Astrocyte of the spinal cord (primary cell): ENCODE measurements at places on chromosomes 12 and 14.

DNA sequence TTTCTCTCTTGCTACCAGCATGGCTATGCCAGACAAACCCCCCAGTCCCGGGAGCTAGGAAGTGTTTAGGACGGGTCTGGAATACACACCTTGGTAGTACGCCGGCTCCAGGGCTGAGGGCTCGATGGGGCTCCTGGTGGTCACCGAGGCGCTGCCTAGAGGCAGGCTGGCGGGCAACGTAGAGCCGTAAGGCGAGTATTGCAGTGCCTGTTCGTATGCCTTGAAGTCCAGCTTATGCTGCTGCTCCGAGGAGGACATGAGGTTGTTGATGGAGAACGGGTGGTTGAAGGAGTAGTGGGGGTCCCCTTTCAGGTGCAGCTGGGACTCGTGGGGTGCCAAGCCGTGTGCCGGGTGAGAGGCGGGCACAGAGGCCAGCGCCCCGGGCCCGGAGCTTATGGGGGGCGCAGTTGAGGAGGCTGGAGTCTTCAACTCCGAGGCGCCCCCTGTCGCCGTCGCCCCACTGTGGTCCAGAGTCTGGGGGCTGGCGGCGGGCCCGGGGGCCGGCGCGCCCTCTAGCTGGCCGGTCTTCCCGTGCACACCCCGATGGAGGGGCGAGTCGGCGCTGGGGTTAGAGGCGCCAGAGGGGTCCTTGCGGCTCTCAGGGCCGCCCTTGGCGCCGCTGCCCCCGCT lies 3.6 kb downstream of the FOXA1 start:
- DNase-seq = no peak

- DNase-seq = no peak
Measured at GRCh38 chr14:24761141-24761540, 127.2 kb upstream of the GZMB start.

DNA sequence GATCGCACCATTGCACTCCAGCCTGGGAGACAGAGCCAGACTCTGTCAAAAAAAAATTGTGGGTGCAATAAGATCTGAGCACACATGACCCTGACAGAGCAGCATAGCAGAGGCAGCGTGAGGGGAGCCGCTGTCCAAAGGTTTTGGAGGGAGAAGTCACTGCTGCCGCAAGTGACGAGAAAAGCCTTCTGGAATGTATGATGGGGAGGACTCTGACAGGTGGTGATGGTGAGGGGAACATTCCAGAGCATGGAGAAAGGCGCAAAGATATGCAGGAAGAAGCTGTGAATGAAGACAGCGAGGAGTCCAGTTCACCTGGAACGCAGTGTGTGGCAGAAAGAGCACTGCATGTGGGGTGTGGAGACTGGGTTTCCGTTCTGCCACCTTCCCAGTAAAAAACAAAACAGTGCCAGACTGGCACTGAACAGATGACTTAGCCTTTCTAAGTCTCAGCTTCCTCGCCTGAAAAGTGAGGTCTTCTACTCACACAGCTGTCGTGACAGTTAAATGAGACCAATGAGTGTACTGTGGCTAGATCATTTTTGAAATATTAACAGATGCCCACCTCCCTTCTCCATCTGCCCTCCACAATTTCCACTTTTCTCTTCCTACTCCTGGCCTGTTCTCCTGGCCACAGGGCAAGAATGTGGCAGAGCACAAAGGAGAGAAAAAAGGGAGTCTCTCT lies 53.4 kb upstream of the PTHLH start:
- no peak for DNase-seq

DNA sequence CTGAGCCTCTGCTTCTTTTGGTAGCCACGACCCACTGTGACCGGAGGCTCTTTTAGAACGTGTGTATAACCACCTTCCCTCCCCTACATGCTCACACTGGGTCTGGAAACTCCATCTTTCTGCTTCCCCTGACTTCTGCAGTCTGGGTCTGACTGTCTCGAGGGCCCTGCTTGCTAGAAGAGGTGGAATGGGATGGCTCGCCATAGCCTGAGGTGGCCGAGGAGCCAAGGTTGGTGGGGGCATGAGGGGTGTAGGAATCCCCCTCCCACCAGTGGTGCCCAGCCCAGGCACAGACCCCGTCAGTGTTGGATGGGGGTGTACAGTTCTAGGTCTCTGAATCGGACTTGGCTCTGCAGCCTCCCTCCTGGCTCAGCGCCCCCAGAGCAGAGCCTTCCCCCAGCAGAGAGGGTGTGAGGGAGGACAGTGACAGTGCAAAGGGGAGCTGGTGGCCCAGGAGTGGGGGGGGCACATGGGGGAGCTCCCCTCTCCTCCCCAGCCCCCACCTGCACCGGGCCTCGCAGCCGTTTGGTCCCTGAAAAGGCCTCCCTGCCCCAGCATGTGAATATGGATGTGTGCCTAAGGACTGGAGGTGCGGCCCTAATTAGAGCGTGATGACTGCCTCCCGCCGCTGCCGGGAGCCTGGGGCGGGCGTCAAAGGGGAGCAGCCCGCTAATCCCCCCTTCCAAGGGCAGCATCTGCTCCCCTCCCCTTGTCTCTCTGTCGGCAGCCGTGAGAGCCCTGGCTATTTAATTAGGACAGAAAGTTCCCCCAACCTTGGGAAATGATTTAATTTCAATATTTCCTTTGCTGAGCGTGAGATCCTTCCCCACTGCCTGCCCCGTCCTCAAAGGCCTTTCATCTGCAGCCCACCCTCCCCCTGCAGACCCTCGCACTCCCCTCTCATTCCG lies 196.2 kb upstream of the C14orf180 start:
- DNase-seq = no peak

GRCh38 chr14:77256694-77257093 lies 14.3 kb downstream of the NGB start:
- no peak for DNase-seq

GRCh38 chr12:131137009-131137835 lies 183.5 kb downstream of the ADGRD1 start:
- no peak for DNase-seq

- no peak for DNase-seq
Measured at GRCh38 chr14:99246536-99247097, 25.4 kb downstream of the BCL11B start.

GRCh38 chr14:88535149-88535548 lies 19.7 kb downstream of the PTPN21 start:
- DNase-seq = no peak

DNA sequence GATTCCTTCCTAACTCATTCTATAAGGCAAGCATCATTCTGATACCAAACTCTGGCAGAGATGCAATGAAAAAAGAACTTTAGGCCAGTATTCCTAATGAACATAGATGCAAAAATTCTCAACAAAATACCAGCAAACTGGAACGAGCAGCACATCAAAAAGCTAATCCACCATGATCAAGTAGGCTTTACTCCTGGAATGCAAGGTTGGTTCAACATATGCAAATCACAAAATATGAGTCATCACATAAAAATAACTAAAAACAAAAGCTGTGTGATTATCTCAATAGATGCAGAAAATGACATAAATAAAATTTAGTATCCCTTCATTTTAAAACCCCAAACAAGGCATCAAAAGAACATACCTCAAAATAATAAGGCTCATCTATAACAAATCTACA lies 98.9 kb downstream of the ACSS3 start:
- DNase-seq = no peak

DNA sequence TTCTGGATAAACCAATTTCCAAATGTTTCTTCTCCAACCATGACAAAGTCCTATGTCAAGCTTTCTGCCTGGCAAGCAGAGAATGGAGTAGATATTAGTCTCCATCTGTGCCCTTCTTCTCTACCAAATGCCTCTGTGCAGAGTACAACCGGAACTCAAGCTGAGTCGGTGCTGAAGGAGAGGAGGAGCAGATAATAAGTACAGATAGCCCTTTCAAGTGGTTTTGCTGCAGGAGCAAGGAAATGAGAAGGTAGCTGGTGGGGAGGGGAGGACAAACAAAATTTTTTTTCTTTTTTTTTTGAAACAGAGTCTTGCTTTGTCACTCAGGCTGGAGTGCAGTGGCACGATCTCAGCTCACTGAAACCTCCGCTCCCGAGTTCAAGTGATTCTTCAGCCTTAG lies 14.2 kb upstream of the HELB start:
- DNase-seq = no peak

GRCh38 chr14:51056421-51056820 lies 38.5 kb downstream of the TRIM9 start:
- DNase-seq = no peak

DNA sequence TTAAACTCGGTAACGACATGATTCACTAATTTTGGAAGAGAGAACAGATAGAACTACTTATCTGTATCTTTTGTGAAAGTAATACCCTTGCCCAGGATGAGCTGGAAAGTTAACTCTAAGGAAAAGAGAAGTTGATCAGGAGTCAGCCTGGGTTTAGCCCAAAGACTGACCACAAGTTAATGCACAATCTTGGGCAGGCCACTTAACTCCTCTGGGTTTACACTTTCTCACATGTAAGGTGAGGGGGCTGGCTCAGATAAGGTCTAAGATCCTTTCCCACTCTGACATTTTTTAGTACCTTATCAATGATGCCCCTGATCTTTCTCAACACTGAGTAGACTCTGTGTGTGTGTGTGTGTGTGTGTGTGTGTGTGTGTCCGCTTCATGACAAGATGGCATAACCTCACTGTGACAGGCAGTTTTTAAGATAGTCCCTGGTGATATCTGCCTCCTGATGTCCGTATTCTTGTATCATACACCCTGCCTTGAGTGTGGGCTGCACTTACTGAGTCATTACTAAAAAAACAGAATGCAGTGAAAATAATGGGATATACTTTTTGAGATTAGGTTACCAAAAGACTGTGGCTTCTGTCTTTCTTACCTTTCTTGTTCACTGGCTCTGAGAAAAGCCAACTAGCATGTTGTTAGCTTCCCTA lies 56.2 kb upstream of the CCDC198 start:
- no peak for DNase-seq

DNA sequence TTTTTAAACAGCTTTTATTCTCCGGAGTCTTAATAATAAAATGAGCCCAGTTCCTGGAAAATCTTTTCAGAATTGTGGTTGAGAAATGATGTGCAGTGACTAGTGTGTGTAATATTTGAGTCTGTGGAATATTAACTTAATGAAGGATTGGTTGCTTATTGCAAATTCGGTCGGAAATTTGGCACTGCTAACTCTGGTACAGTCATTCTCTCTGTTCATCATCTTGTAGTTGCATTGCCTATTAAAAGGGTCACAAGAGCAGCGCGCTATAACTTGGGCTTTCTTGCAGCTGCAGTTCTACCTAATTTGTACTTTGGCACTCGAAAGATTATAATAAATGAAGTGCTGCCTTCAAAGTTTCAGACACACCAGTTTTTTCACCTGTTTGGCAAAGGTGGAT lies 146.0 kb downstream of the FLRT2 start:
- DNase-seq = no peak

DNA sequence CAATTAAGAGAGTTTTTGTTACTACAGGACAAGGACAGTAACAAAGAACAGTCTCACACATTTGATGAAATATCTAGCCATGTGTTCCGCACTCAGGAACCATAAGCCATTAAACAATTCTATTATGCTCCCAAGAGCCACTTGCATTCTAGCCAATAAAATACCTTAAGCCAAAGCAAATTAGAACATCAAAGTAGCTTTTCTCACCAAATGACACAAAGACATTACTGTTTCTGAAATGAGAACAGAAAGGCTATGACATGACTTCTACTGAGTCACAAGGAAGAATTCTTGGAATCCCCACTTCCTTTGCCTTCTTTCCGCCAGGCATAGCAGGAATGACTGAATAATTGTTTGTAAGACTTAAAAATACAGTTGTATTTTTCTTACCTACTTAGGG lies 445.8 kb downstream of the ATP23 start:
- DNase-seq = peak; percentile 76

- no peak for DNase-seq
Measured at GRCh38 chr14:80762641-80763228, 178.8 kb downstream of the CEP128 start.

DNA sequence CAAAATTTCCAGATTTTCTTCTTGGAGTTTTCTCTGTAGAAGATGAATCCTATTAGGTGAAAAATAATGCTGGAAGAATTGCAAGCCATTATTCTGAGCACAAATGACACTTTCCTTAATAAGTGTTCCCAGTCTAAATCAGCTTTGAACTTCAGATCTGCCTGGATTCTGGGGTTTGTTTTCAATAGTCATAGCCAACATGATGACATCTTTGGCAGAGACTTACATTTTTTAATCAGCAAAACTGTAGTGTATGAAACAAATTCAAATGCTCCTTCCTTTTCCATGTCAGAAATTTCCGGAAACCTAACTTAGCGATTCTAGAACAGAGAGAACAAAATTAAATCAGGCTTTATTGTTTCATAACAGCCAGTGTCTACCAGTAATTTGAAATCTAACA lies 88.5 kb downstream of the TSPAN8 start:
- DNase-seq = no peak

DNA sequence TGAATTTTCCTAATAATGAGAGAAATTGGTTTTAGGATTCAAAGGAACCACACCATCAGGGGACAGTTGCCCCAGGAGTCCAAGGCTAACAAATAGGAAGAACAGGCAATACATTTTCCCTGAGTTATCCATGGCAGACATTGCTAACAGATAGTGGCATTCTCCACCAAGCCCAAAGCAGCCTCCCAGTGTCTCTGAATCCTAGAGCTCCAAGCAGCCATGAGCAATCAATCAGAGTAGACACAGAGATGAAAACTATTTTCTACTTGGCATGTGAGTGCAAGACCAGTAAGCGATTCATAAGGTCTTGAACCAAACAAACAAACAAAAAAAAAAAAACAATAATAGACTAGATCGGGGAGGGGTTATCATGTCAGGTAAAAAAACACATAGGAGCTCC lies 515.7 kb downstream of the MED13L start:
- no peak for DNase-seq

GRCh38 chr14:105093038-105093430 lies 27.8 kb upstream of the GPR132 start:
- peak; percentile 39 for DNase-seq

- DNase-seq = no peak
Measured at GRCh38 chr12:47965581-47965980, 2.2 kb downstream of the TMEM106C start.

DNA sequence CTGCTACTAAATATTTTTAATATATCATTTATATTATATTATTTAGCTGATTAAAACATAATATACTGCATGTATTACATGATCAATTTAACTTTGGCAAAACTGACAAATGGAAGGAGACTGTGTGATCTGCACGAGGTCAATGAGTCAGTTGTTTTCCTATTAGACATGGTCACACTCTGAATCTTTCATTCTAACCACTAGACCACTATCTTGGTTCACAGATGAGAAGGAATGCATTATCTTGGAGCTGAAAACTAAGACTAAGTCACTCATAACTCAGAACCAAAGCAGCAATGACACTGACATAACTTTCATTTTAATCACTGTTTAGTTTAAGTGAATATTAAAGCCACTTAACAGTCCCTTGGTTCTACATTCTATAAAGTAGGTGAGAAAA lies 37.4 kb downstream of the GNPTAB start:
- peak; percentile 58 for DNase-seq

DNA sequence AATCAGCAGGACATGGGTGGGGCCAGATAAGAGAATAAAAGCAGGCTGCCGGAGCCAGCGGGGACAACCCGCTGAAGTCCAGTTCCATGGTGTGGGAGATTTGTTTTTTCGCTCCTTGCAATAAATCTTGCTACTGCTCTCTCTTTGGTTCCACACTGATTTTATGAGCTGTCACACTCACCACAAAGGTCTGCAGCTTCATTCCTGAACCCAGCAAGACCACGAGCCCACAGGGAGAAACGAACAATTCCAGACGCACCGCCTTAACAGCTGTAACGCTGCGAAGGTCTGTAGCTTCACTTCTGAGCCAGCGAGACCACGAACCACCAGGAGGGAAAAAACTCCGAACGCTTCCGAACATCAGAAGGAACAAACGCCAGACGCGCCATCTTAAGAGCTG lies 2.8 kb upstream of the CNIH1 start:
- peak; percentile 32 for DNase-seq
